ENCODE measurements at places on chromosomes 16 and 17. TPM values are rescaled to one million over a fixed set of nuclear protein-coding genes. Genes with fewer than 3 reads are reported as not detected.

ZDHHC1 gene
- 1.2 TPM for total RNA-seq

- DNase-seq = no peak
Measured at GRCh38 chr16:2008009-2008526, 1.6 kb downstream of the ZNF598 start.

GRCh38 chr17:18186627-18186982, 3.0 kb downstream of the ALKBH5 start:
- DNase-seq = no peak

DNA sequence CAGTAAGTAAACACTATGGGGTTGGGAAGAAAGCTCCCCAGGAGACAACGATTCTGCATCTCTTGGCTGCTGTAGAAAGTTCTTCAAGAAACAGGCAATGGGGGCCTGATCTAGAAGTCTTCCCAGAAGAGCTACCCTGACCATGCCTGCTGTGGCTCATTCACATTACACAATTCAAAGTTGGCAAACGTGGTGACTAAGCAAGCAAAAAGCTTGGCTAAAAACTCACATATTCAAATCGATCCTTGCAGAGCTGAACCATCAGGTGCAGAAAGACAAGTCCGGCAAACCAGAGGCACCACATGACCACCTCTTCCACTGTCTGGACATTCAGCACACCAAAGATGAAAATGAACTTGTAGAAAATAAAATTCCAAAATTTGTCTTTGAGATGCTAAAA, 16.1 kb downstream of the AMFR start:
- DNase-seq = no peak

DNA sequence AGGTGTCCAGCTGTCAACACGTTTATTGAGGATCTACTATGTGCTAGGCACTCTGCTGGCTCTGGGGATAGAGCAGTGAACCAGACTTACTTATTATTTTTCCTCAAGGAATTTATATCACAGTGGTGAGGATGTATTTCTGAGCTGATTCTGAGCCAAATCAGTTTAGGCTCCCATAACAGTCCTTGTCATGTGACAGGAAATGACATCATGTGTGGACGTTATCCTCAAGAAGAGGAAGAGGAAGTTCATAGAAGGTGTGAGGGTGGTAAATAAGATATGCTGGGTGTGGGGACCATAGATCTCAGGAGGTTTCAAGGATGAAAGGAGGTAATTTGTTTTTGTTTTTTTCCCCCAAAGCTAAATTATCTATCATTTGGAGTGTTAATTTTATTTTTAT, 873.5 kb upstream of the EEF2KMT start:
- DNase-seq = no peak

DNA sequence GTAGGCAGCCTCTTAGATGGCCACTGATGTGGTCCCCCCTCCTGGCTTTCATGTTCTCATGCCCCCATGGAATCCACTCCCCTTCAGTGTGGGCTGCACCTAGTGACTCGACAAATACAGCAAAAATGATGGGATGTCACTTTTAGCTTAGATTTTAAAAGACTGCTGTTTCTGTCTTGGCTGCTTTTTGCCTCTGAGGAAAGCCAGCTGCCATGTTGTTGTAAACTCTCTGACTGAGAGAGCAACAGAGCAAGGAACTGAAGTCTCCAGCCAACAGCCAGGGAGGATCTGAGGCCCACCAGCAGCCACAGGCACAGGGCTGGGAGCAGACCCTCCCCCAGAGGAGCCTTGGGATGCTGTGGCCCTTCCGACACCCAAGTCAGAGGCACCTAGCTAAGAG, 60.6 kb upstream of the MARCHF10 start:
- DNase-seq = no peak

KRTAP3-1 gene
- total RNA-seq = not detected

DNA sequence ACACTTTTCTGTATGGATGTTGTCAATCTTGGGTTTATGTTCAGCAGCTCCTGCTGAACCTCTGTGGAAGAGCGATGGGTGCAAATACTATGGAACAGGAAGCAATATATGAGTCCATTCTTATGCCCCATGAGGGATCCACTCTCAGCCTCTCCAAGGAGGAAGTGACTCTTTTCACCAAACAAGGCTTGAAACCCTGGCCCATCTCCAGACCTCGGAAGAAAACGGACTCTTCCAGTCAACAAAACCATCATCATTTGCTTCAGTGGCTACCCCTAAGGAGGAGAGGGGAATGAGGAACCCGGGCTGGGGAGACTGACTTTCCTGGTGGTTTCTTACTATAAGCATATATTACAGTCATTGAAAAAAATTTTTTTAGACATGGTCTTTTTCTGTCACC, 206.2 kb downstream of the AXIN2 start:
- DNase-seq = no peak

SLC35G6 gene
- not detected for total RNA-seq

DNA sequence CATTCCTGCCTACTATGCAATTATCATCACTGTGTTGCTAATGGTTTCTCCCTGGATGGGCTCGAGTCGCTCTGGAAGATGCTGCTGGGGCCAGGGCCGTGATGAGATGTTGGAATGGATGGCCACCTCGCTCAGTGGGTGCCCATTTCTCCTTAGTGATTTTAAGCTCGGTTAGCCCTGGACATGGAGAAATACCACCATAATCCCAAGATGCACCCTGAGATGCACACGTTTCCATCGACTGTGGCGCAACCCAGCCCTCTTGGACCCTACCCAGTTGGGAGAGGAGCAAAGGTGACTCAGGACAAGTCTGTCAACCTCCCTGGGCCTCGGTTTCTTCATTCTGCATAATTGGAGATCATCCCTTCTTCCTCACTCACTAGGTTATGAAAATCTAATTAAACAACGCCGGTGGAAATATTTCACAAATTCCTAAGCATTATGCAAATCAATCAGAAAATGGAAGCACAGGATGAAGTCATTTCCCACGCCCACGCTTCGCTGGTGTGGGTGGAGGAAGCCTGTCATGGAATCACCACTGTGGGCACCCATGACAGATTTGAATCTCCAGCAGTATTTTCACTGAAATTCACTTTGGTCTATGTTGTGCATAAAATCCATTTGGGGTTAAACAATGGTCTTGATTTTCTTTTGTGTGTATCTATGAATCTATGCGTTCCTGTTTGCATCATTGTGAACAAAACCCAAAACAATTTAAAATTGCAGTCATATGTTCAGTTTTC, 195.2 kb downstream of the AXIN2 start:
- DNase-seq = no peak

- no peak for DNase-seq
Measured at GRCh38 chr17:58985971-58986370, 120.7 kb downstream of the TRIM37 start.

MSRB1 gene
- total RNA-seq = 4.1 TPM

HIC1 gene
- 3.3 TPM for total RNA-seq

RSL1D1 gene
- 62.4 TPM for total RNA-seq

C16orf54 gene
- total RNA-seq = 0.41 TPM

GRCh38 chr17:79667746-79668145, 56.9 kb upstream of the RBFOX3 start:
- DNase-seq = no peak

DNA sequence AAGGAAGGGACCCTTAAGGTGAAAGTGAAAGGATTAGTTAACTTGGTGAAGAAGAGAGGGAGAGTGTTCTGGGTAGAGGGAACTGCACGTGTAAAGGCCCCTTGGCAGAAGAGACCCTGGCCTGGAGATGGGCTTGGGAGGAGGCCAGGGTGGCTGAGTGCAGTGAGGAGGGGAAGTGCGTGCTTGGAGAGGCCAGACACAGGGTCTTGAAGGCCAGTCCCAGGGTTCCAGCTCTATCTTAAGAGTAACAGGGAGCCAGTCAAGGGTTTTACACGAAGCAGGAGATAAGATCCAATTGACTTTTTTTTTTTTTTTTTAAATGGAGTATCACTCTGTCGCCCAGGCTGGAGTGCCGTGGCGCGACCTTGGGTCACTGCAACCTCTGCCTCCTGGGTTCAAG, 15.2 kb upstream of the DOK4 start:
- no peak for DNase-seq

DNA sequence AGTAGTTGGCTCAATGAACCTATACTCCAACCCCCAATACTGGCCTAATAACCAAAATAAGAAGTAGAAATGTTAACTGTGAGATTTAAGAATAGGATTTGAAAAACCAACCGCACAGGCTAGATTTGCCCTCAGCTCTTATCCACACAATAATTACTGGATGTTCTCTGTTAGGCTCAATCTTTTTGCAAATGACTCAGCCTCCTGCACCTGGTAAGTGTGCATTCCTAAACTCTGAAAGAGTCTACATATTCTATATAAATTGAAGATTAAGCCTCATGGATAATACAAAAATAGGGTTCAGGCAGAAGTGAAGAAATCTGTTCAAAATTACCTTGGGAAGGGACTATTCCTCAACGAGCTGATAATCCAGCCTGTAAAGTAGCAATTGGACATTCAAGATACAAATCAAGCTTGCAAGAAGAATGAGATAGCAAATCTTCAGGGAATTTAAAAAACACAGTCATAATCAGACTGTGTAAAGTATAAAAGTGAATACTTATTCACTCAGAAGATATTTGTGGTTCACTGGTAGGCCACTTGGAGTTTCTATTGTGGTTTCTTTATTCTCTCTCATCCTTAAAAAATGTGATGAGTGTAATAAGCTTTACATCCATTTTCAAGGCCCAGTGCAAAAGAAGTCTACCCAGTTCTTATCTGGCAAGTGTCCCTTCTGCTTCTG, 931.9 kb upstream of the SOX9 start:
- DNase-seq = no peak

DNA sequence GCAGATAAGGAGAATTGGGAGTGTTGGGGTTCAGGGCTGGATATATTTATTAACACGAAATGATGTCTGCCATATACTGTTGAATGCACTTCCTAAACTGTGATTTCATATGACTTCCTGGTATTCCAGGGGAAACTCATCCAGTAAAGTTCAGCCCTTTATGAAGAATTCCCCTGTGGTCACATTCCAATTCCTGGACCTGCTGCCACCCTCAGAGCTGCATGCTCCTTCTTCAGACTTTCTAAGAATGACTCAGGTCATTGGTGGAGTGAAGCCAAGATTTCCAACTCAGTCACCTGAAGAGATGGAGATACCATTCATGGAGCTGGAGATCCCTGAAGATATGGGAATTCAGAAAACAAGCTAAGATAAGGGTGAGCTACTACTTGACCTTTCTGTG, 114.2 kb upstream of the TMEM97 start:
- DNase-seq = no peak

DNA sequence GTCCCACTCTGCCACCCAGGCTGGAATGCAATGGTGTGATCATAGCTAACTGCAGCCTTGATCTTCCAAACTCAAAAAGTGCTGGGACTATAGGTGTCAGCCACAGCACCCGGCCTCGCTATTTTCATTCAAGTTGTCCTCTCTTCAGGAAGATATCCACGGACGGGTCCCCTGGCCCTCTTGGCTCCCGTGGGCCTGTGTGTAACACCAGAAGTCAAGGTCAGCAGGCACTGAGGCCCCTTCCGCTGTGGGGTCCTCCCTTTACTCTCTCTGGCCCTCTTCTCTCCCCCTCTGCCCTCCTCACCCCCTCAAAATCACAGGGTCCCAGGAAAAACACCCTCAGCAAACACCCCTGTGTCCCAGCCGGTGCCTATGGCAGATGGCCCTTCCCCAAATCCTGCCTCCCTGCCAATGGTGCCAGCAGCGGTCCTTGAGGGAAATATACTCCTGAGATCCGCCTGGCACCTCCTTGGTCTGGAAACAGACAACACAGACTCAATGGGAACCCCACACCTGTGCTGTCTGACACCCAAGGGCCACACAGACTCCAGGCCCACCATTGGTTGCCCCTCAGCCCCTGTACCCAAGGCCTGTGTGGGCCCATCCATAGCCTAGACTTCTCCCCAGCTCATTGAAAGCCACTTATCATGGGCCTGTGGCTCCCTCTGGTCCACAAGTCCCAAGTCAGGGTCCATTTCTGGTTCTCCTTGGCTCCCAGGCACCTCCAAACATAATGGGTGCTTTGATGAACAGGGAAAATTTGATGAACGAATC, 221.5 kb downstream of the ZNF423 start:
- no peak for DNase-seq

SLC13A2 gene
- total RNA-seq = not detected

SMG1 gene
- total RNA-seq = 89.3 TPM

DNA sequence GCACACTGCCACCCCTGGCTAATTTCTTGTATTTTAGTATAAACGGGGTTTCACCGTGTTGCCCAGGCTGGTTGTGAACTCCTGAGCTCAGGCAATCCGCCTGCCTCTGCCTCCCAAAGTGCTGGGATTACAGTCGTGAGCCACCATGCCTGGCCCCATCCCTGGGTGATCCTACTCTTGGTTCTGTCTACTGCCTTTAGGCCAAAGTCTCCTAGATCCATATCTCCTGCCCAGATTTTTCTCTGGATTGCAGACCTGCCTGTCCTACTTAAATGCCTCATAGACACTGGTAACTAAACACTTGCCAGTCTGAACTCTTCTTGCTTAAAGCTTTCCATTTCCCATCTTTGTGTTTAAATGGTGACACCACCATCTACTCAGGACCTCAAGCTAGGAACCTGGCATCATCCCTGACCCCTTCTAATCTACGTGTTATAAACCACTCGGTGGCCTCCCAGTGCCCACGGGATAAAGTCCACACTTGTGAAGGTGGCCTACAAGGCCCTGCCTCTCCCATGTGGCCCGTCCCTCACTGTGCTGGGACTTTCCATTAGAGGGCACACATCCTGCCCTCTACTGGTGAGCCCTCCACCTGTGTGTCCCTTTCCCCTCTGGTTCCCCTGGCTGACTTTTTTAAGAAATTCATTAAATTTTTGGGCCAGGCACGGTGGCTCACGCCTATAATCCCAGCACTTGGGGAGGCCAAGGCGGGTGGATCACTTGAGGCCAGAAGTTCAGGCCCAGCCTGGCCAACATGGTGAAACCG, 51.1 kb downstream of the USP43 start:
- DNase-seq = no peak

- DNase-seq = peak; percentile 30
Measured at GRCh38 chr16:11105038-11105903, 150.7 kb downstream of the SOCS1 start.

GRCh38 chr16:20166531-20167235, 93.0 kb upstream of the GPR139 start:
- DNase-seq = no peak

RPL19 gene
- 1,210 TPM for total RNA-seq

PARN gene
- total RNA-seq = 30.2 TPM

Measured in frontal cortex (tissue), 4 donors.